Caco-2 (cell line): ENCODE measurements at places on chromosomes 3 and 15.

- H3K36me3 ChIP-seq, result no peaks in the 10 kb centered on the region
- no peak for DNase-seq
- no peaks in the 10 kb centered on the region for H3K27me3 ChIP-seq
- H3K4me3 ChIP-seq, result no peak overlapping the region
- H3K4me1 ChIP-seq, result peaks cover 8% of the 10 kb centered on the region; the same call in 1 of the 2 replicates
- no peak overlapping the region for H3K27ac ChIP-seq
These were observed 240.1 kb upstream of the ZNF385D start for GRCh38 chr3:21991061-21991460.

- H3K4me1 ChIP-seq, result no peaks in the 10 kb centered on the region
- H3K4me3 ChIP-seq, result no peak overlapping the region
- peaks cover 1% of the 10 kb centered on the region; the same call in 1 of the 2 replicates for H3K27me3 ChIP-seq
- peak; percentile 72 for DNase-seq
- H3K36me3 ChIP-seq, result no peaks in the 10 kb centered on the region
These were observed 7.2 kb upstream of the SCAMP5 start for GRCh38 chr15:74988007-74988800.

DNA sequence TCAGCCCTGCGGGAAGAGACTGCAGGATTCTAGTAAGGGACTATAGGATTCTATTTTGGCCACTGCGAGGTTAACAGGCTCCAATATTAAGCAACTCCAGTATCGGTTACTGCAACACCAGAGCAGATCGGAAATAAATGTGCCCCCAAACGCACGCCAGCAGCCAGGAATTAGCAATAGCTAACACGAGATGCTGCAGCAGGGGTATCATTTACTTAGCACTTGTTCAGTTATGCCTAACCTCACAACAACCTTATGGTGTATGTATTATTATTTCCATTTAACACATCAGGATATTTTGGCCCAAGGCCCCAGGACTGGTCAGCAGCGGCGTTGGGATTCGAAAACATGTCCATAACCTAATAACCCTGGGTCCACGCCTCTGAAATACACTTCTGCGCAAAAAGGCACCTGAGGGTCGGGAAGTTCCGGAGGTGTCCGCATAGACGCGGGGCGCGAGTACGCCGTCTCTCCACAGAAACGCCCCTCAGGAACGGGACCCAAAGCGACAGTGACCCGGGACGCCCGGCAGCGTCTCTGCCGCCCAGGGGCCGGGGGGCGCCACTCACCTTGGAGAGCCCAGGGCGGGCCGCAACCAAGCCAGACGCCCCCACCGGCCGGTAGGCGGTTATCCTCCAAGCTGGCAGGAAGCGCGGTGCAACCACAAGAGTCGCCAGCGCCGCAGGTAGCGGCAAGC, 681 bp downstream of the PIK3CB start:
- peak; percentile 69 for DNase-seq
- peaks cover 7% of the 10 kb centered on the region; the same call in 1 of the 2 replicates for H3K4me1 ChIP-seq
- no peaks in the 10 kb centered on the region for H3K36me3 ChIP-seq

DNA sequence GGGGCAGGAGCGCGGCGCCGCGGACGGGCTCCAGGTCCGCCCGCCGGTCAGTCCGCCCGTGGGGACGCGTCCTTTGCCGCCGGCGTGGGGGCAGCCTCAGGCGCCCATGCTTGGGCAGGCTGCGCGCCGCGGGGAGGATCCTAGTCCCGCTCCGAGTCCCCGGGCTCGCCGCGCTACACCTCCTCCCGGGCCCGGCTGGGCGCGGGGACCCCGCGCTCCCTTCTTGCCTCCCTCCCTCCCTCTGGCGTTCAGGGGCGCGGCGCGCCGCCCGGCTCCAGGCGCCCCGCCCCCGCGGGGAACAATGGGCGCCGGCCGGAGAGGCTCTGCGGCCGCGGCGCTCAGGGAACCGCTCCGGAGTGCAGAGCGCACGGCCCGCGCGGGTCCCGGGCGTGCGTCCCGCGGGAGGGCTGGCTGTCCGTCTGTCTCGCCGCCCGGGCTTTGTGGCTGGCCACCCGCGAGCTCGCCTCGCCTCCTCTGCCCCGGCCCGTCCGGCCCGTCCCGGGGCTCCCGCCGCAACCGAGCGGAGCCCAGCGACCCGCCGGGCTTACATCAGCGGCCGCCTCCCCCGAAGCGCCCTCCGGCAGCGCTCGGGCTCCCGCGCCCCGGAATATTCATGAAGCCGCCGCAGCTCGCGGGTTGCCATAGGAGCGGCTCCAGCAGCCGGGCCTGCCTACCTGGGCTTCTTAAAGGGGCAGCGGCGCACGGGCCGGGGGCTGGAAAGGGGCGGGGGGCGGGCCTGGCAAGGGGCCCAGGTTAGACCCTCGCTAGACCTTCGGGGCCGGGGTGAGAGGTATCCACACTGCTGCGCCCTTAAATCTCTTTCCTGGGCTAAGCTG, at the start of gene HCN4:
Gene HCN4, minus strand, starts transcription at position 658 of the 836 bp plus-strand sequence. CDS start 688 bp downstream, outside the sequence.
- peak within 1 kb of the TSS; percentile 28 for H3K4me3 ChIP-seq
- H3K27me3 ChIP-seq, result no peaks in the 10 kb centered on the region; the same call in 1 of the 2 replicates
- H3K27ac ChIP-seq, result no peak within 1 kb of the TSS
- DNase-seq, result no peak
- H3K36me3 ChIP-seq, result no peaks in the 10 kb centered on the region

- peaks cover 19% of the 10 kb centered on the region for H3K4me1 ChIP-seq
- no peak overlapping the region for H3K4me3 ChIP-seq
- DNase-seq, result no peak
- no peaks in the 10 kb centered on the region for H3K36me3 ChIP-seq
- H3K27ac ChIP-seq, result no peak overlapping the region
These were observed 45.2 kb upstream of the TJP1 start for GRCh38 chr15:29867241-29868000.

DNA sequence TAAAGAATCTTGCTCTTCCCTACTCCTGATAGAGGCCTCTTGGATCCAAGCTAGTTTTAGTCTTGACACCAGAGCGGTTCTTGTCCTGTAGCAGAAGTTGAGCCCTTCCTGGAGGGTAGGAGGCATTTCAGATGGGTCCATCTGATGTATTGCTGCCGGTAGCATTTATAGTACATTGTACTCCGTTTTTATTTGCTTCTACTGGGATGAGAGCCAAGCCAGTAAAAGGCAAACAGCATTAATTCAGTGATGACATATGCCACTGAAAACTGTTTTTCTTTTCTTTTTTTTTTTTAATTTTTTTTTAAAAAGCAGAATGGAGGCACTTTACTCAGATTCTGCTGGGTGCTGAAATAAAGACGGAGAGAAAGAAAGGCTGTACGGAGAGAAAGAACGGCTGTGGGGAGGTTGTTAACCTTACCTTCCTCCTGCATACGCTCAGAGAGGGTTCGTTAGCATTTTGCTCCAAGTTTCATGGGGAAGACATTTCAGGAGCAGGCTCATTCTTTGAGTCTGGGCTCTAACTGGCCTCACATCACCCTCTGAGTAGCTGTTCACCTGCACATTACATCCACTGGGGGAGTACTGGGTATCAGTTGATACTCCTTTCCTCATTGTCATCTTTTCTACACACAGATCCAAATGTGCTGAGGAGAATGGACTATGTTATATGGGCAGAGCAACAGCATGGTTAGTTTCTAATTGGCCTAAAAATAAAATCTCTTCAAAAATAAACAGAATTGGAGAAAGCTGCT, 161.5 kb downstream of the FEZF2 start:
- H3K36me3 ChIP-seq, result no peaks in the 10 kb centered on the region
- H3K4me1 ChIP-seq, result no peaks in the 10 kb centered on the region
- H3K4me3 ChIP-seq, result no peak overlapping the region
- no peak for DNase-seq
- H3K27me3 ChIP-seq, result no peaks in the 10 kb centered on the region
- no peak overlapping the region for H3K27ac ChIP-seq

- peaks cover 5% of the 10 kb centered on the region; the same call in 1 of the 2 replicates for H3K4me1 ChIP-seq
- DNase-seq, result no peak
- no peak overlapping the region for H3K4me3 ChIP-seq
- no peaks in the 10 kb centered on the region for H3K36me3 ChIP-seq
These were observed 181.3 kb downstream of the SNRPN start for GRCh38 chr15:25136119-25136518.

DNA sequence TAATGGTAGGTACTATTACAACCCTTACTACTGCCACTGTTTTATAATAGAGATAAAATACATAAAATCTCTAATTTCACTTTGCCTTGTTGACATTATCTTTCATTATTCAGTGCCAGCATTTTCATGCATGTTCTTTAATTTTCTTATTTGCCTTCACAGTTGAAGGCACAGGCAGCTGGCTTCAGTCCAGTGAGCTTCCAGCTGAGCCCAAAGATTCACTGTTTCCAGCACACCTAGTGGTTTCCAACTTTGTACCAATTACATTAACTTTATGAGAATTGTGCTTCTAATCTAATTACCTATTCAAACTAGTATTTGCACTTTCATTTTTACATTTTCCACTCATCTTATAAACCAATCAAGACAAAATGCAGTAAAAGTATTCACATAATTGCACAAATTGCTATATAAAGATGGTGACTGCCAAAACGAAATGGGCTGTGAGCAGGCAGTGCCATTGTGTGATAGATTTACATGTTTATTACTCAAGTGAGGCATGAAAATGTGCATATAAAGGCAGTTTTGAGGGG, 228.3 kb downstream of the MFSD1 start:
- H3K27me3 ChIP-seq, result no peaks in the 10 kb centered on the region
- H3K27ac ChIP-seq, result no peak overlapping the region
- no peaks in the 10 kb centered on the region for H3K4me1 ChIP-seq
- no peak for DNase-seq
- H3K36me3 ChIP-seq, result no peaks in the 10 kb centered on the region

GRCh38 chr3:197700095-197700494, 36.6 kb downstream of the RUBCN start:
- no peak for DNase-seq
- no peak overlapping the region for H3K27ac ChIP-seq
- no peaks in the 10 kb centered on the region for H3K36me3 ChIP-seq
- H3K4me1 ChIP-seq, result no peaks in the 10 kb centered on the region
- no peak overlapping the region for H3K4me3 ChIP-seq
- no peaks in the 10 kb centered on the region for H3K27me3 ChIP-seq

DNA sequence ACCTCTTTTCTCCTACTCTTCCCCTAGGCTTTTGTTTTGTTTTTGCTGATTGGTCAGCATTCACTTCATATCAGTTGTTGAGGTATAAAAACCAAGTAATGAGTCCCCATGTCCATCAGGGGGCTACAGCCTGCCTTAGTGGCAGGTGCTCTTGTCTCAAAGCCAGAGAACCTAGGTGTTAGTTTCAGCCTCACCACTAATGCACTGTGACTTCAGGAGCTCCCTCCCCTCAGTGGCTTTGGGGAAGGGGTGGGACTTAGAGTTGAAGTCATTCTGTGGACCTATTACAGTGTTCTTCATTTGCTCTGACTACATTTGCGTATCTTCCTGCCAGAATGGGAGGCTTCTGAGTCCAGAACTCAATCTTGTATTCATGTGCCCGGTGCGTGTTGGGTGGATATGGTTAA, 41.6 kb downstream of the NR2C2 start:
- H3K4me3 ChIP-seq, result no peak overlapping the region
- H3K27me3 ChIP-seq, result no peaks in the 10 kb centered on the region
- H3K4me1 ChIP-seq, result no peaks in the 10 kb centered on the region
- no peak for DNase-seq
- H3K27ac ChIP-seq, result no peak overlapping the region
- H3K36me3 ChIP-seq, result no peaks in the 10 kb centered on the region

GRCh38 chr15:101276501-101277037, 716 bp downstream of the SELENOS start:
- peaks cover 33% of the 10 kb centered on the region for H3K4me1 ChIP-seq
- peaks cover 6% of the 10 kb centered on the region for H3K36me3 ChIP-seq
- DNase-seq, result peak; percentile 39
- H3K4me3 ChIP-seq, result peak overlapping the region; percentile 88
- H3K27ac ChIP-seq, result peak overlapping the region; percentile 76

DNA sequence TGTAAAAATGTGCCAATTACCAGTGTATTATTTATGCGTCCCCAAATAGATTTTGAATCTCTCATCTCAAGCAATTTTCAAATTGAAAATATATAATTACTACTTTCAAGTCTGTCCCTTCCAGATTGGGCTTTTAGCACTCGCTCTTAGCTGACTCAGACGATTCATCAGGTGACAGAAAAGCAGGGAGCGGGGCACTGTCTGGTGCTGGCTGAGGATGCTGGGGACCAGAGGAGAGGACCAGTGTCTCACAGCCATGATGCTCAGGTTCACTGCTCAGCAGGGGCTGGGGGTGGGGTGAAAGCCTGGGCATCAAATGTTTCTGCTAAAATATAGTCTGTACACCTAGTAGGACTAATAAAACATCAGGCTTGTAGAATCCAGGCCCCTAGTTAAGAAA, 199.9 kb downstream of the GABRG3 start:
- H3K36me3 ChIP-seq, result no peaks in the 10 kb centered on the region
- no peak for DNase-seq
- H3K4me3 ChIP-seq, result no peak overlapping the region
- H3K27ac ChIP-seq, result no peak overlapping the region
- no peaks in the 10 kb centered on the region for H3K27me3 ChIP-seq
- no peaks in the 10 kb centered on the region for H3K4me1 ChIP-seq

DNA sequence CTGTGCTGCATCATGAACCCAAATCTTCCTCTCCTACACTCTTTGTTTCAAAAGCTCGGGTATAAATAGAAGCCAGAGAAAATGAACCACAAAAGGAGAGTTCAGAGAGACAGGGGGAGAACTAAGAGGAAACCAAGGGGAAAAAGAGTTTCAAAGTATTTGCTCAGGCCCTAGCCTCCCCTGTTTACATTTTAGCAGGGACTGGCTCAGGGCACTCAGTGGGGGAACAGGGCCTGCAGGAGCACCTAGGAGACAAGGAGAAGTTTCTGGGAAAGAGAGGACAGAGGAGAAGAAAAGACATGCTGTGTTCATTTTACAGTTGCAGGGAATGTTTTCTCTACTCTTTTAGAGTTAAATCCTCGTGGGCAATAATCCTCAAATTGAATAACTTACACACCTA, 8.5 kb upstream of the IL17RD start:
- H3K4me1 ChIP-seq, result no peaks in the 10 kb centered on the region
- no peak for DNase-seq
- H3K27ac ChIP-seq, result no peak overlapping the region
- no peaks in the 10 kb centered on the region for H3K36me3 ChIP-seq
- no peak overlapping the region for H3K4me3 ChIP-seq

DNA sequence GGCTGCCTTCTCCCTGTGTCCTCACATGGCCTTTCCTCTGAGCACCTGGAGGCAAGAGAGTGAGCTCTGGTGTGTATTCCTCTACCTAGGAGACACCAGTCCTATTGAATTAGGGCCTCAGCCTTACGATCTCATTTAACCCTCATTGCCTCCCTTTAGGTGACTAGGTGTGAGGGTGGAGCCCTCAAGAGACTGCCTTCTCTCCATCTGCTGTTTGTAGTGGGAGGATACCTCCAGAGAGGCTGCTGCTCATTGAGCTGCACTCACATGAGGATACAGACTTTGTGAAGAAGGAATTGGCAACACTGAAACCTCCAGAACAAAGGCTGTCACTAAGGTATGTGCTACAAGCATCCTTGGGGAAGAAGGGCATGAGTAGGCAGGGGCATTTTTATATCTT, at the start of gene CCR8:
Gene CCR8, plus strand, starts transcription at position 217 of the 400 bp plus-strand sequence. CDS start 2,623 bp downstream, outside the sequence.
- no peak for DNase-seq
- H3K27ac ChIP-seq, result no peak within 1 kb of the TSS
- H3K4me1 ChIP-seq, result no peaks in the 10 kb centered on the region

DNA sequence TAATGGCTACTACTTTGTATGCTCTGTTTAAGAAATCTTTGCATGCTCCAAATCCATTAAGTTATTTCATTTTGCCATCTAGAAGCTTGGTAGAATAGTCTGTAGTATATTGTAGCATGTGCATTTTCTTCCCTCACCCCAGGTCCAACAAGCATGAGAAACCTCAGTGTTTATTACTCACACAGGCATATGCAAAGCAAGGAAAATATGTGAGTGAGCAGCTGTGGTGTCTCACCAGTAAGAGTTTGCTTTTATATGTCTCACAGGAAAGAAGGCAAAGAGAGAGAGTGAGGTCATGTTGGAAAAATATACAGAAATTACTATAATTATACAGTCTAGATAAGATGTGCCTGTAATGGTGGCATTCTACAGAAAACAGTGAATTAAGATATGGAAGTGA, 312.5 kb downstream of the C3orf38 start:
- DNase-seq, result no peak
- no peaks in the 10 kb centered on the region for H3K27me3 ChIP-seq
- no peaks in the 10 kb centered on the region for H3K4me1 ChIP-seq
- no peaks in the 10 kb centered on the region for H3K36me3 ChIP-seq
